ENCODE measurements at places on chromosomes 16 and 17. TPM values are rescaled to one million over a fixed set of nuclear protein-coding genes. Genes with fewer than 3 reads are reported as not detected.
A peak's percentile ranks its signal among the peaks of the same experiment; 100 is the strongest.

The TLK2 gene
- 12.7 TPM for polyA plus RNA-seq

The SEPTIN1 gene
- 0.91 TPM for polyA plus RNA-seq

The TBC1D28 gene
- polyA plus RNA-seq = not detected

The CD19 gene
- not detected for polyA plus RNA-seq

DNA sequence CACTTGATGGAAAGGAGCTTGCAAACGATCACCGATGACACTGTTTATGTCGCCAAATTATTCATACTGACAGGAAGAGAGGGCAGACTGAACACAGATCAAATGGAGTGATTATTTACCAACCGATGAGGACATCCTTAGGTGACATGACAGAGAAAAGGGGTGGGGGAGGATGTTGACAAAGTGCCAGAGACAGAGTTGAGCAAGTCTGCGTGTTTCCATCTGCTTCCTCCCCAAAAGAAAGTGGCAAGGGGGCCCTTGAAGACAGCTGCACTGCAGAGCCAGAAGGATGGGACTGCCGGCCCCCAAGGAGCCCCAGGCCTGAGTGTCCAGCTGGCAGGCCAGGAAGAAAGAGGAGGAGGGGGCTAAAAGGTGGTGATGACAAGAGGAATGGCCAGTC lies 191.0 kb upstream of the RPL38 start:
- no peak for DNase-seq

DNA sequence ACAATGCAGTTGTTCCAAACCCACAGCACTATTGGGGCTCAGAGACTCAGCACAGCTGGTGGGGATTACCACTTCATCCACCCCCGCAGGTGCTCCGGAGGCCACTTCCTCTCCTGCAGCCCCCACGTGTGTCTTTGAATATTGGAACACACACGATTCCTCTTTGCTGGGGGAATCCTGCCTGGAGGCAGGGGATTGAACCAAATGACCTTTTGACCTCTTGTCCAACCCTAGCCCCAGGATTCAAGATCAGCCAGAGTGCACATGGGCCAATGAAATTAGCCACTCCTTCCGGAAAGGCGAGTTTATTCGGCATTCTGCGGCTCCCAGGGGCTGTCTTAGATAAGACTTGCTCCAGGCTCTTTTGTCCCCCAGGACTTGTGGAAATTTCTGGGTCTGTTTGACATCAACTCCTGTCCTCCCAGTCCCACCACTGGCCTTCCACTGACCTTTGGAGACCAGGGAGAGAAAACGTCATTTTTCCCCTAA lies 350.2 kb downstream of the FOXL1 start:
- no peak for DNase-seq

GRCh38 chr16:75301804-75302203 lies 50.4 kb upstream of the BCAR1 start:
- DNase-seq = peak; percentile 55

- no peak for DNase-seq
These were observed 15.8 kb upstream of the ITGAD start for GRCh38 chr16:31377210-31377903.

GRCh38 chr17:33015716-33016346 lies 24.2 kb downstream of the SPACA3 start:
- DNase-seq = peak; percentile 37

GRCh38 chr17:74543891-74544760 lies 1.8 kb downstream of the CD300C start:
- no peak for DNase-seq

DNA sequence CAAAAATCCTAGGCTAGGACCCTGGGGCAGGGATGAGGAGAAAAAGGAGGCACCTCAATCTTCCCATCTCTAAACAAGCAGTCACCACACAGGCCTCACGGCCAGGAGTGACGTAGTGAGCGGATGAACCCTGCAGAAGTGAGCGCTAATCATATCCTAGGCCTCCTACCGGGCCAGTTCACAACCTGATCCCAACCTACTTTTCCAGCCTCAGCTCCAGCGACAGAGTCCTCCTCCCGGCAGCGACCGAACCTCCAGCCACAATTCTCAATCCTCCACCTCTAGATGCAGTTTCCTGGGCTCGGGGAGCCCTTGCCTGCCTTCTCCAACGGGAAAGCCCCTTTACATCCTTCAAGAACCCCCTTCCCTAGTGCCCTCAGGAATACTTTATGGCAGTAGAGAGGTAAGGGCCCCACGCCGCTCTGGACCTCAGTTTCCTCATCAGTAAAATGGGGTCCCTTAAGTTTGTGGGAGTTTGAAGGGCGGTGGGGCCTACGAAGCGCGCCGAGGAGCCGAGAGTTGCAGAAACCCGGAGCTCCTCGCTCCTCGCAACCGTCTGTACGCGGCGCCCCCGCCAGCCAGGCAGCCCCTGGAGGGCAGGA lies 1.4 kb downstream of the ZNF668 start:
- DNase-seq = no peak

DNA sequence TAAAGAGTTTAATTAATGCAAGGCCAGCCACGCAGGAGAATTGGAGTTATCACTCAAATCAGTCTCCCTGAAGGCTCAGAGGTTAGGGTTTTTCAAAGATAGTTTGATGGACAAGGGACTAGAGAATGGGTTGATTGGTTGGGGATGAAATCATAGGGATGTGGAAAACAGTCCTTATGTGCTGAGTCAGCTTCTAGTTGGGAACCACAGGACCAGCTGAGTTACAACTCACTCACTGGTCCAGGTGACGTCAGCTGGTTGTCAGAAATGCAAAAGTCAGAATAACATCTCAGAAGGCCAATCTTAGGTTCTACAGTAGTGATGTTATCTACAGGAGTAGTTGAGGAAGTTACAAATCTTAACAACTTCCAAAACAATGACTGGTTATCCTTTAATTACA lies 47.6 kb downstream of the CPD start:
- DNase-seq = no peak

DNA sequence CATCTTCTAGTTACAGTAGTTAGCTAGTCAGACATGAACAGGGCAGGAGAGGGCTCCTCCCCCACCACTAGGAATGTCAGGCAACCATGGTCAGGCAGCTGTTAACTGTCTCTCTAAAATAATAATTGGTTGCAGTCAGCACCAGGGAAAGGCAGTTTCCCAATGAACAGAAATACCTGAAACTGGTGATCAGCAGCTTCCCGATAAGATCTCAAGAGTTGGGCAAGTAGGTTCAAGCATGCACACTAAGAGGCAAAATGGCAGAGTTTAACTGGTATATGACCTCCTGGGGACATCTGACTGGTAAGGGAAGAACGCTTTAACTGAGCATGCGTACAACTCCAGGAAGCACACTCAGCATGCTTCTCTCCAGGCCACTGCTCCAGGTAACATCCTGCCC lies 12.6 kb upstream of the XYLT1 start:
- peak; percentile 91 for DNase-seq

DNA sequence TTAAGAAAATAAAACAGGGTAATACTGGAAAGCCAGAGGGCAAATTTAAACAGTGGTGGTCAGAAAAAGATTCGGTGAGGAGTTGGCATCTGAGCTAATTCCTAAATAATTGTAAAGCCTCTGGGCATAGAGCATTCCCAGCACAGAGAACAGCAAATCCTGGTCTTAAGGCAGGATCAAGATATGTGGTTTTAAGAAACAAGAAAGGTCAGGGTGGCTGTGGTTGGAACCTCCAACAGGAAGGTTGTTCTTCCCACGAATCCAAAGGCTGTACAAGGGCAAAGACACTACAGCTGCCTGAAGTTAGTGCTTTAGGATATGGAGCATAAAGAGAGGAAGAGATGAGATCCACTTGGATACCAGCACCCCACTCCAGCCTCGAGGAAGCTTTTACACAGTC lies 114.6 kb downstream of the ZNF18 start:
- no peak for DNase-seq
